ENCODE measurements at places on chromosomes 1 and 21. TPM values are rescaled to one million over a fixed set of nuclear protein-coding genes. Genes with fewer than 3 reads are reported as not detected.

- H3K4me3 ChIP-seq, result peak overlapping the region; percentile 30
- H3K27me3 ChIP-seq, result no peaks in the 10 kb centered on the region
- DNase-seq, result no peak
These were observed 2.8 kb downstream of the ITPKB start for GRCh38 chr1:226736001-226736907.

- DNase-seq, result no peak
- no peak overlapping the region for H3K4me3 ChIP-seq
- no peak overlapping the region for H3K27ac ChIP-seq
- no peaks in the 10 kb centered on the region for H3K4me1 ChIP-seq
- no peaks in the 10 kb centered on the region for H3K27me3 ChIP-seq
These were observed 12.7 kb upstream of the CDK11B start for GRCh38 chr1:1671365-1672119.

GRCh38 chr1:234978397-234979295, 150.0 kb downstream of the TOMM20 start:
- DNase-seq, result no peak
- peak overlapping the region; percentile 76 for H3K27ac ChIP-seq
- no peaks in the 10 kb centered on the region for H3K36me3 ChIP-seq
- no peak overlapping the region for H3K4me3 ChIP-seq
- H3K27me3 ChIP-seq, result no peaks in the 10 kb centered on the region

SLAMF7 gene
- total RNA-seq, result not detected

TAF13 gene
- 27.2 TPM for total RNA-seq
